ENCODE measurements at places on chromosomes 16 and 17. TPM values are rescaled to one million over a fixed set of nuclear protein-coding genes. Genes with fewer than 3 reads are reported as not detected.

GRCh38 chr16:15398618-15399316 lies 3.2 kb downstream of the MPV17L start:
- peaks cover 14% of the 10 kb centered on the region for H3K36me3 ChIP-seq
- DNase-seq: no peak
- H3K4me1 ChIP-seq: peaks cover 25% of the 10 kb centered on the region
- H3K4me3 ChIP-seq: peak overlapping the region; percentile 50

DNA sequence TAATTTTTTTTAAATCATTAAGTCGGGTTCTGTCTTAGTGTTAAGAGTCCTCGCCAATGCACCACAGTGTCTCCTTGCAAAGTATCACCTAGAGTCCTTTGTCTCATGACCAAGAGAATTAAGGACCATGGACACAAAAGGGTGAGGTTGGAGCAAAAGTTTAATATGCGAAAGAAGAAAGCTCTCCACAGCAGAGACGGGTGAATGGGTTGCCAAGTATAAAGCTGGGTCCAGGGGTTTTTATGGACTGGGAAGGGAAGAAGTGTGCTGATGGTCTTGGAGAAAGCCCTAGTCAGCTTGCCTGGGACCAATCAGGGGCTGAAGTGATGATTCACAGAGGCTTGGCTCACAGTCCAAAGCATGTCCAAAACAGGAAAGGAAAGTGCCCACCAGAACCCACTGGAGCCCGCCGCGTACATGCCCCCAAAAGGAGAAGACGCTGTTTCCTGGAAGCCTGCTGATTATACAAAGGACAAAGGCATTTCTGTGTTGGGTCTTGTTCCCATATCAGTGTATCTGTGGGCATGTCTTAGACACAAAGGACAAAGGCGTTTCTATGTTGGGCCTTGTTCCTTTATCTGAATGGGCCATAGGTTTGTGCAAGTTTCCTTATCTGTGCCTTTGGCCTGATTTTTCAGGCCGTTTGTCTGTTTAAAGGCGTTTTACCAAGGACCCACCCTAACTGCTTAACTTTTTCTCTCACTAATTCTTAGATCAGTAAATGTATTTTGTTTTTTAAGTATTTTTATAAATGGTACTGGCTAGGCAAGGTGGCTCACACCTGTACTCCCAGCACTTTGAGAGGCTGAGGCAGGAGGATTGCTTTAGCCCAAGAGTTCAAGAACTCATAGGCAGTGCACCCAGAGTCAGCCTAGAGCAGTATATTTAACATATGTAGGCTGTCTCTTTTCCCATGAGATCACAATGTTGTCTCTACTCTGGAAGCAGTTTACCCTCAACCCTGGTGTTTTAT lies 28.7 kb upstream of the ATF7IP2 start:
- peaks cover 2% of the 10 kb centered on the region for H3K36me3 ChIP-seq
- DNase-seq: no peak
- no peak overlapping the region for H3K4me3 ChIP-seq
- H3K27ac ChIP-seq: peak overlapping the region; percentile 13

DNA sequence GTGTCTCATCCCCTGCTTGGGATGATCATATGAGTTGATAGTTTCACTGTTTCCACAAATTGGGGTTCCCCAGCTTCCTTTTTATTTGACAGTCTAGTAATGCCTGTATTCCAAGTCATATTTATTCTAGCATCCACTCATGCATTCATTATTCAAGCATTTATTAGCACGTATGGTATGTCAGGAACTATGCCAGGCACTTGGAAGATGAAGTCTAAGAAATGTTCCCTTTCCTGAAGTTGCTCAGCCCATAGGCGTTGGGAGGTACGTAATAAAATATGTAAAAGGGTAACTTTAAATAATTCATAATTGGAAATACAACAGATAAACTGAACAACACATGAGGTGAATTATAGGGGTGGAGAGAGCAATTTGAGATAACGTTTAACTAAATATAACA lies 338.0 kb upstream of the MAF start:
- no peak overlapping the region for H3K27ac ChIP-seq
- no peaks in the 10 kb centered on the region for H3K36me3 ChIP-seq
- H3K27me3 ChIP-seq: no peaks in the 10 kb centered on the region
- no peak overlapping the region for H3K4me3 ChIP-seq

GRCh38 chr17:38869526-38870258 lies at the start of gene LASP1:
Gene LASP1, plus strand, starts transcription at chr17:38870058. Its CDS starts 132 bp downstream, at chr17:38870190.
- no peaks in the 10 kb centered on the region for H3K36me3 ChIP-seq
- peaks cover 27% of the 10 kb centered on the region for H3K4me1 ChIP-seq
- DNase-seq: peak; percentile 83
- H3K4me3 ChIP-seq: peak within 1 kb of the TSS; percentile 99

- no peaks in the 10 kb centered on the region for H3K36me3 ChIP-seq
- H3K4me1 ChIP-seq: no peaks in the 10 kb centered on the region
- H3K27me3 ChIP-seq: peaks cover 68% of the 10 kb centered on the region
- no peak overlapping the region for H3K4me3 ChIP-seq
- H3K27ac ChIP-seq: no peak overlapping the region
Measured at GRCh38 chr17:34886831-34887230, 74.4 kb downstream of the CCT6B start.

DNA sequence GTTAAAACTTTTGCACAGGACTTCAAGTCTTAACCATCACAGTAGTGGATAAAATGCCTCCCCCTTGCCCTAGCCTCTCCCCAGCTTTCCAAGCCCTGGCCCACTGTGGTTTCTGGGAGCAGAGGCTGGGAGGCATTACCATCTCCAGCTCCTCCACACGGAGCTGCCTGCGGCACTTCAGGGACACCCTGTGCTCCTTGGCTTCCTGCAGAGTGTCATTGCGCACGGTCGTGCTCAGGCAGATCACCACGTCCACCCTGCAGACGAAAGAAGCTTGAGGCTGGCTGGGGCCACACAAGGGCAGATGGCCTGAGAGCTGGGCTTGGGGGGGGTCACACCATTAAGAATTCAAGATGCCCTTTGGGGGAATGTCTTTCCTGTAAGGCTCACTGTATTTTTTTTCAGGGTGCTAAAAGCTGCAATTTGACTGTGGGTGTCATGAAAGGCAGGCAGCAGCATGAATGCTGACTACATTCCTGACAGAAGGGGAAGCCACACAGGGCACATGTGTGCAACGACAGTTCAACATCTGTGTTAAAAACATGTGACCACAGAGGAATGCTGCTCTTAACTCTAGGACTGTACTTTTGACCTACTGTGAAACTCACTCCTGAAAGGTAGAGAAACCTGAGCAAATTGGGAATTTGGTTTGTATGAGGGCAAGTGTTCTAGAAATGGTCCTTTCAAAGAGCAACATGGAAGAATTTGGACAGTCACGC lies 47.7 kb upstream of the CLEC18B start:
- H3K27me3 ChIP-seq: no peaks in the 10 kb centered on the region
- no peak for DNase-seq
- no peaks in the 10 kb centered on the region for H3K4me1 ChIP-seq

The NXN gene
- 56.0 TPM for total RNA-seq

The MYH2 gene
- total RNA-seq: not detected

The RNF157 gene
- 45.9 TPM for total RNA-seq

The SULT1A1 gene
- total RNA-seq: 20.9 TPM

The BAIAP3 gene
- total RNA-seq: 17.5 TPM
